ENCODE measurements at places on chromosomes 12 and 14. TPM values are rescaled to one million over a fixed set of nuclear protein-coding genes. Genes with fewer than 3 reads are reported as not detected.
A peak's percentile ranks its signal among the peaks of the same experiment; 100 is the strongest.

DNA sequence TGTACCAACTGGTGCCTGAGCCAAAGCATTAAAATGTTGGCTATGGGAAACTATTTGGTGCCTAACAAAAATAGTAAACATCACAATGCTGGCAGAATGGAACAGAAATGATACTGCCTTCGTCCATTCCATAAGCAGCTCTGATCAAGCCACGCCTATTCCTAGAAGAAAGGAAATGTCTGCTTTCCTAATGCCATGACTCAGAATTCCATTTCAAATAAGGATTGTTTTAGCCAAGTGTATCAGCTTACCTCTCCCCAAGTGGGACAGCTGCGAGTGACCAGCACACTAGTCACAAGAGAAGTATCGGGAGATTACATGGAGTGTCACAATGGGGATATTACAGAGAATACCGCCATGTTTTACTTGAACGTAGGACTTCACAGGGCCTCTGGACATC is 38.7 kb downstream of the GLT8D2 start:
- peak; percentile 92 for DNase-seq

DNA sequence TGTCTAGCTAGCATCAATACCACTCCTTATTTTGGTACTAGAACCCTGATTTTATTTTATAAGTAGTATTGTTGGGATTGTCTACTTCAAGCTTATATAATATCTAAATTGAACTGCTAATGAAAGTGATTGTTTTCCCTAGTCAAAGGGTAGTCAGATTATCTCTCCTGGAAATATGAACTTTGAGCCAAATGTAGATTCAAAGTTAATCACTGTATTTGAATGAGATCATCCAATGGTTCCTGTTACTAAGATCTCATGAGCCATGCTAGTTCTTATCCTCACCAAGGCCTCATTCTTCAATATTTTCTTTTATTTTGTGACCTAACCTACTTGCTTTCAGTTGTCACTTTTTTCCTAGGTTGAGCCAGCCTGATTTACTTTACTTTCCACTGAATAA is 276.7 kb downstream of the RASSF9 start:
- peak; percentile 20 for DNase-seq

- no peak for DNase-seq
These were observed 5.3 kb downstream of the NUBPL start for GRCh38 chr14:31566456-31566855.

DNA sequence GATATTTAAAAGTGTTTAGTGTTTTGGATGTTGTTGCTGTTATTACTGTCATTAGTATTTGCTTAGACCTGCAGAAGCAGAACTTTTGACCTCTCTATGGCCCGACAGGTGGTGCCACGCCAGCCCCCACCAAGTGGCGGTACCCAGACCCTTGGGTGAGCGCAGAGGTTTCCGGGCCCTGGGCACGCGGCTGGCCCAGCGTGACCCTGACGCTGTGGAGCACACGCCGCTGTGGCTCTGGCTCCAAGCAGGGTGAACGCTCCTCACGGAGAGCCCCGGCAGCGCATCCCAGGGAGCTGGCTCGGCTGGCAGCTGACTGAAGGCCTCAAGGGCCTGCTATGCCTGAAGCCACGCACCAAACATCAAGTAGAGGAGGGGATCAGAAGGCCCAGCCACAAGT is 22.6 kb downstream of the SLC25A47 start:
- DNase-seq = no peak

GRCh38 chr14:93655078-93655750 is 133.1 kb downstream of the PRIMA1 start:
- DNase-seq = peak; percentile 85

DNA sequence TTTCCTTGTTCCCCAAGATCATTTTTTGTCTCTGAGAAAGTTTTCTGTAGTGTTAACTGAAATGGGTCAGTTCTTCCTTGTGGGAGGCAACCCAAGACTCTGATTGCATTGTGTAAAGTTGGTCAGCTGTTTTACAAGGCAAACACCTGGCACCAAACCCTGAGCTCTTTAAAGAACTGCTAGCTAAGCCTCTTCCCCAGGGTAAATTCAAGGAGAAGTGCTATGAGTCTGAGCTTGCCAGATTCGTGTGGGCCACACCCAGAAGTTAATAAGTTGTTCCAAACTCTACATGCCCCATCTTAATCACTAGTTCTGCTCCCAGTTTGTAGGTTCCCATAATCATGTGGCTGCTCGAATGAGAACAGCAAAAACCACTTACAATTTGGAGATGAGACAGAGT is 214.5 kb downstream of the BTG1 start:
- peak; percentile 74 for DNase-seq

EGLN3 gene
- total RNA-seq = 3.2 TPM

GARIN6 gene
- not detected for total RNA-seq

KRT83 gene
- total RNA-seq = 0.33 TPM

MYO1H gene
- not detected for total RNA-seq

APOLD1 gene
- total RNA-seq = 3.5 TPM

All from PC-3 (cell line).